Mucosa of gallbladder (tissue), 1 donor: ENCODE measurements at places on chromosomes 16 and 17.

DNA sequence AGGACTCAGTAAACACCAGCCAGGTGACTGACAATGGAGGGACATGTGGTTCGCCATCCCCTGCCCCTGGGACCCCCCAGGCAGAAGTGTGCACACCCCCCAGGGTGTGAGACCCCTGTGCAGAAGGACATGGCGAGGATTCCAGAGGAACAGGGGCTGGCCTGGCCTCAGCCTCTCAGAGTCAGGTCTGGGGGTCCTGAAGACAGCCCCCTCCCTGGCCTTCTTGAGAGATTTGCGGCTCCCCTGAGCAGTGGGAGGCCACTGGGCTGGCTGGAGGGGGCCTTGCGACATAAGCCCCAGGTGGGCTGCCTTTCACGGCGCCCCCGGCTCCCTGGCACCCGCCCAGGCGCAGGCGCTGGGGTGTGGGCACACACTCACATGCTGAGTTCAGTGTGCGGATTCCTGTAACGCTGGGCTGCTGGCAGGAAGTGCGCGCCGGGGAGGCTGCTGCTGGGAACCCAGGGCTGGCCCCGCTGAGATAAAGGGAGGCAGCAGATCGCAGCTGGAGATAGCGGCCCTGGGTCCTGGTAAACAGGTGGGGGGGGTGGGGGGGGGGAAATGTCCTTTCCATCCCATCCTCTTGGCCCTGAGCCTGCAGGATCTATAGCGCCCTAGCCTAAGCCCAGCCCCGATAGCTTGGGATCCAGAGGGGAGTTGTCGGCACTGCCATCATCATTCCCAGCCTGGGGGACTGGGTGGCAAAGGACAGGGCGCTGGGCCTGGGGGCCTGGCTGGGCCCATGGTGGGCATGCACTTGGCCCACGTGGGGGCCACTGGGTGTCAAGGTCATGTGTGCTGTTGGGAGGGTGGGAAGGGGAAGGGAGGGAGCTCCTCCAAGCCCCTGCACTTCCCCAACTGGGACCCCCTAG, 27.1 kb downstream of the TMEM235 start:
- peak; percentile 46 for DNase-seq

GRCh38 chr16:79909571-79909970, 309.0 kb upstream of the MAF start:
- no peak for DNase-seq

DNA sequence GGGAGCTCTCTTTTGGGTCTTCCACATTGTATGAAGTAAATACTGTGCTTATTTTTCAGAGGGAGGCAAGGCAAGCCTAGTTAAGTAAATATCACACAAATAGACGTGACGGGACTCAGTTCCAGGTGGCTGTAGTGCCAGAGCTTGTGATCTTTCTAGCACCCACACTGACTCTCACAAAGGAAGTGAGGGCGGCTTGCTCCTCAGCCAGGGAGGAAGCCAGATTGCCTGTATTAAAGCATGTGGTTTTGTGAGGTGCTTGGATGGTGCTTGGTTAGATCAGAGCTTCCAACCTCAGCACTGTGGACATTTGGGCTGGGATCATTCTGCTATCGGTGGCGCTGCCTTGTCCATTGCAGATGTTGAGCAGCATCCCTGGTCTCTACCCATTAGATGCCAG, 80.1 kb downstream of the VAT1L start:
- no peak for DNase-seq

- peak; percentile 61 for DNase-seq
Measured at GRCh38 chr16:67013823-67014633, 14.9 kb upstream of the CBFB start.

DNA sequence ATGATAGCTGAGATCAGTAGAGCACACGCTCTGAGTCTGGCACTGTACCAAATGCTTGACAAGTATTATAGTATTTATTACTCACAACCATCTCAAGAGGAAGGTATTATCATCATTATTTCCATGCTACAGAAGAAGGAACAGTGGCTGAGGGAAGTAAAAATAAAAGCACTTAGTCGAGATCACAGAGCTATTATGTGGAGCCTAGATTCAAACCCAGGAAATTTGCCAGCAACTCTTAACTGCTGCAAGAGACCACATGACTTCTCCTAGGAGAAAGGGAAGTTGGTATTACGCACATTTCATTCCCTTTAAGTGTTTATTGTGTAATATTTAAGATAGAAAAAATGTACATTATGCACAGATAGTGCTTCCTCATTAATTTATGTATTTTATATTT, 1.0 kb upstream of the RHOT1 start:
- DNase-seq, result peak; percentile 64

DNA sequence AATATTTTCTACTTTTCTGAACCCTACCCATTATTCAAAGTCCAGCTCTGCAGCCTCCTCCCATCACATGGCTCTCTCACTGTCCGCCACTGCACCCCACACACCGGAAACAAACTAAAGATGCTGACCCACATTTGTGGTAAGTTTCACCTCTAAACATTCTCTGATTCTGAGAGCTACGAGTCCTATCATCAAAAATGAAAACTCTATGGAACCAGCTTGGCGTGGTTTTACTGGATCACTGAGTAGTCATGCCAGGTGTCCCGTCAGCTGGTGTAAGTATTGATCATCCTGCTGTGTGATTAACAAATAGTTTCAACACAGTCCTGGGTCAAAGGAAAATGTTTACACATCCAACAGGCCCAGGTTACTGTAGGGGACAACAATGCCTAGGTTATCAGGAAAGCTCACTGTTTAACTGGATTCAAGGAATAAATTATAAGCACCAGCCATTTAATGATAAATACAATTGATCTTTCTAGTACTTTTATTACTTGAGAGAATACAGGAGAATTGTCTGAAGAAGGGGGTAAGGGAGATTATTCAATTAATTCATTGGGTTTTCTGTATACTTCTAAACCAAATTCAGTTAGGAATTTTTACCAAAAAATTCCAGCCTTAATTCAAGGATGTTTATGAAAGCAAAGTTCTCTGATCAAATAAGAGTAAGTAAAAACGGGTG, 33.9 kb downstream of the CYTH1 start:
- DNase-seq, result peak; percentile 62

DNA sequence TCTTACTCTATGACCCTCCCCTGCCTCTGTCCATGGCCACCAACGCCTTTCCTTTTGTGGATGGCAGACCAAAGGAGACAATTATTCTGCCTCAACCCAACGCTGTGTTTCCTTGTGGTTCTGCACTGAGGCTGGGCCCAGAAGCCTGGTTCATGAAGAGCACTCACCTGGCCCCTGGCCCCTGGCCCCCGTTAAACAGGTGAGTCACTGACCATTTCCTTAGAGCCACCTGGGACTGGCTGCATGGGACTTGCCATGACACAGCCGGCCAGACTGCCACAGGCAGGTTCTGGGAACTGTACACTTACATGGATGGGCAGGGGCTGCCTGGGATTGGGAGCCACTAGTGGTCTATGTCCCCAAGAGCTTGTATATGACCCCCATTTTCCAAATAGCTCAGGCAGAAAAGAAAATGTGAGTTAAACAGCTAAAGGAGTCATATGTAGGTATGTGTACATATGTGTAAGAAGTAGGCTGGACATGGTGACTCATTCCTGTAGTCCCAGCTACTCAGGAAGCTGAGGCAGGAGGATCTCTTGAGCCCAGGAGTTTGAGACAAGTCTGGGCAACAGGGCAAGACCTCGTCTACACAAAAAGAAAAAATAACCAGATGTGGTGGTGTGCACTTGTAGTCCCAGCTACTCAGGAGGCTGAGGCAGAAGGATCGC, 181.9 kb upstream of the CACNG5 start:
- DNase-seq, result no peak

- no peak for DNase-seq
Measured at GRCh38 chr16:68283801-68284598, 19.7 kb downstream of the SLC7A6 start.

DNA sequence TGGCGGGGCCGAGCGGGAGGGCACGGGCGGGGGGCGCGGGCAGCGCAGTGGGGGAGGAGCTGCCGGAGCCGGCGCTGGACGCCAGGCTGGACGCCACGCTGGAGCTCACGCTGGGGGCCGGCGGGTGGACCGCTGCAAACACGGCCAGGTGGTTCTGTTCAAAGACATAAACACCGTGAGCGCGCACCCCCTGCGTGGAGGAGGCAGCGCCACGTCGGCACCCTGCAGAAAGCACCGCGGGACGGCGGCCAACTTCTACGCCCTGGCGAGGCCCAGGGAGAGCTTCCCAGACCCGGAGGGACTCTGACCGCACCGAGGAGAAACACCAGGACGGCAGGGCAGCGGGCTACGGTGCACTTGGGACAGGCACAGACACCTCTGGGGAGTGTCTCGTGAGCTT, 29.3 kb downstream of the UNKL start:
- no peak for DNase-seq

- no peak for DNase-seq
Measured at GRCh38 chr17:75476271-75476671, 19.8 kb downstream of the TMEM94 start.

DNA sequence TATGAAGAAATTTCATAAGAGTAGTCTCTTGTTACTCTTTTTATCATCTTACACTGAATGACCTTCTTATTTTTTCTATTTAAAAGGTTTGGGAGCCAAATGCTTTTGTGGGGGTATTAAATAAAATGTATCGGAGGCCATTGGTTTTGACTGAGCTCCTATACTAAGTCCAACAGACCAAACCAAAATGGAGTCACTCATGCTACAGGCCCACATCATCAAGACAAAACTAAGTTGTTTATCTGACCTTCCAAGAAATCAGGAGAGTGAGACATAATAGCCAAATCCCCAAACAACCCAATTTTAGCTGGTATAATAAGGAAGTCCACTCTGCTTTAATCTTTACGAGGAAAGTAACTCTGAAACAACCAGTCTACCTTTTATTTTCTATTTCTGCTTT, 48.1 kb upstream of the ALOX12 start:
- no peak for DNase-seq

DNA sequence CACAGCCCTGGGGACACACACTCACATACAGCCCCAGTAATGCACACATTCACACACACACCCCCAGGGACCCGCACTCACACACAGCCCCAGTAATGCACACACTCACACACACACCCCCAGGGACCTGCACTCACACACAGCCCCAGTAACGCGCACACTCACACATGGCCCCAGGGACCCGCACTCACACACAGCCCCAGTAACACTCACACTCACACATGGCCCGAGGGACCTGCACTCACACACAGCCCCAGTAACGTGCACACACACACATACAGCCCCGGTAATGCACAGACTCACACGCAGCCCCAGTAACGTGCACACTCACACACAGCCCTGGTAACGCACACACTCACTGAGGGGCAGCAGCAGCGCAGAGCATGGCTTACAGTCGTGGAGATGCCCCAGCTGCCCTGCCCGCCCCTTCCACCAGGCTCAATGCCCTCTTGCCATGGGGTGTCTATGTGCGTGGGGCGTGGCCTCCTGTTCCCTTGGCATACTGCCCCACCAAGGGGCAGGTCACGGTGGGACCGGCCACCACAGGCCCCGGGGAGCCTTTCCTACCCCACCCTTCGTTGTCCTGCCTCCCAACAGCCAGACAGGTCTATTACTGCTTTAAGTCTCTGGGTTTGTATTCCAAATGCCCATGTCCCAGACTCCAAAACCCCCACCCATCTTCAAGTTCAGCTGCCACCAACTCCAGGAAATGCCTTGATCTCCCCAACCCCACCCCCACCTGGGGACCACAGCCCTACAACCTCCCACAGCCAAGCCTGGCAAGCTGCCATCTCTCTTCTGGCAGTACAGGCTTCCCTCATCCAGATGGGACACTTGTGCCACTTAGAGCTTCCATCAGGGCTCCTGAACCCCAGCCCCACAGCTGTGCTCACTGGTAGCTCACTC, 2.7 kb downstream of the CCDC102A start:
- DNase-seq, result no peak

DNA sequence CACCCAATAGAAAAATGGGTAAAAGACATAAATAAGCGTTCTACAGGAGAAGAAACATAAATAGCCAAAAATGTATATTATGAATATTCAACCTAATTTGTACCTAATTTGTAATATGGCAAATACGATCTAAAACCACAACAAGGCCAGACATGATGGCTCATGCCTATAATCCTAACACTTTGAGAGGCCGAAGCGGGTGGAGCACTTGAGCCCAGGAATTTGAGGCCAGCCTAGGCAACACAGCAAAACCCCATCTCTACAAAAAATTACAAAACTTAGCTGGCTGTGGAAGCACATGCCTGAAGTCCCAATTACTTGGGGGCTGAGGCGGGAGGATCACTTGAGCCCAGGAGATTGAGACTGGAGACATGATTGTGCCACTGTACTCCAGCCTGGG, 30.1 kb downstream of the CRLF3 start:
- no peak for DNase-seq

DNA sequence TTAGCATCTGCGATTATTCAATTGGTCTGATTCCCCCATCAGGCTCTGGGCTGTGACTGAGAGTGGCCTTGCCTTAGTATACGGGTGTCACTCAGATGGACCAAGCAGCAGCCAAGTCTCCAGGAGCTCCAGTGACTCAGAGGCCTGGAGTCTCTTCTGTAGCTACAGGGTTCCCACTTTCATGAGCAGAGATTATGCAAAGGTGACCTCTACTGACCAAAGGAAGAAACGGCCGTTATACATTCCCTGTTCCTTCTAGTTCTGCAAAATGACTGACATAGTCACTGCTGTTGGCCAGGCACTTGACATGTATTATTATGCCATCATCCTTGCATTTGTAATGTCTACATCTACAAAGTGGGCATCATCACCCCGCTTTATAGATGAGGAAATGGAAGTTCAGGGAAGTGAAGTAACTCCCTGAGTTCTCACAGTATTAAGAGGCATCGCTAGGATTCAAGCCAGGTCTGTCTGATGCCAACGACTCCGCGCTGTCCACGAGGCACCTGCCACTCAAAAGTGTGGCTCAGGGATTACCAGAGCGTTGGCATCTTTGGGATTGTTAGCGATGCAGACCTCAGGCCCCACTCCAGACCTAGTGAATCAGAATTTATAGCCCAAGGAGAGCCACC, 23.3 kb downstream of the SLC38A7 start:
- peak; percentile 67 for DNase-seq

DNA sequence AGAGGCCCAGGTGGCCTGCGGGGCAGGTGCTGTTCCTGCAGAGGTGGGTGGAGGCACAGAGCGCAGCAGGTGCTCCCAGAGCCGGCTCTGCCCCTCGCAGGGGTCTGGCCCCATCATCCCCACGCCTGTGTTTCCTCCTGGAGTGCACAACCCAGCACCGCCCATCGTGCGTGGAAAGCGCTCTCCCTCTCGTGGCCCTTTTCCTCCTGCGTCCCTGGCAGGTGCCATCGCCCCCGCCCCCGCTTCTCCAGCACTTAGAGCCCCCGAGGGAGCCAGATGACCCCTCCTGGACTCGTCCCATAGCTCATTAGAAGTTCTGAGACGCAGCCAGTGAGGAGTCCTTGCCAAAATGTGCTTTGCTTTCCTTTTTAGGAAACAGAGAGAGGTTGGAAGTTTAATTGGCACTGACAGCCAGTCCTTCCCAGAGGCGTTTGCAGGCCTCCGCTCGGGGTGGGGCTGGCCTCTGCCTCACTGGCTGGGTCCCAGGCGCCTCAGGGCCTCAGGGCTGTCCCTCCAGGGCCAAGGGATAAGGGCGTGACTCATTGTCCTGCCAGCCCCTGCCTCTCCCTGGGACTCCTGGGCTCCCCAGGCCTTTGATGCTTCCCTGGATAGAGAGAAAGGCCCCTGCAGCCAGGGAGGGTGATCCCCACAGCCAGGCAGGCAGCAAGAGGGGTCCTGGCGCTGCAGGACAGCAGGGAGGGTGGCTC, 32.2 kb upstream of the CHMP6 start:
- DNase-seq, result peak; percentile 45

- no peak for DNase-seq
Measured at GRCh38 chr17:41869426-41869825, 4.2 kb upstream of the KLHL11 start.

GRCh38 chr17:12107905-12108304, 87.2 kb downstream of the MAP2K4 start:
- no peak for DNase-seq

GRCh38 chr16:4868026-4868425, 20.7 kb downstream of the UBN1 start:
- DNase-seq, result no peak
